ENCODE measurements at places on chromosomes 16 and 17.

GRCh38 chr17:49443862-49444261 is 29.2 kb upstream of the PHB1 start:
- no peak for DNase-seq

GRCh38 chr17:56184650-56185049 is 31.4 kb downstream of the ANKFN1 start:
- no peak for DNase-seq

DNA sequence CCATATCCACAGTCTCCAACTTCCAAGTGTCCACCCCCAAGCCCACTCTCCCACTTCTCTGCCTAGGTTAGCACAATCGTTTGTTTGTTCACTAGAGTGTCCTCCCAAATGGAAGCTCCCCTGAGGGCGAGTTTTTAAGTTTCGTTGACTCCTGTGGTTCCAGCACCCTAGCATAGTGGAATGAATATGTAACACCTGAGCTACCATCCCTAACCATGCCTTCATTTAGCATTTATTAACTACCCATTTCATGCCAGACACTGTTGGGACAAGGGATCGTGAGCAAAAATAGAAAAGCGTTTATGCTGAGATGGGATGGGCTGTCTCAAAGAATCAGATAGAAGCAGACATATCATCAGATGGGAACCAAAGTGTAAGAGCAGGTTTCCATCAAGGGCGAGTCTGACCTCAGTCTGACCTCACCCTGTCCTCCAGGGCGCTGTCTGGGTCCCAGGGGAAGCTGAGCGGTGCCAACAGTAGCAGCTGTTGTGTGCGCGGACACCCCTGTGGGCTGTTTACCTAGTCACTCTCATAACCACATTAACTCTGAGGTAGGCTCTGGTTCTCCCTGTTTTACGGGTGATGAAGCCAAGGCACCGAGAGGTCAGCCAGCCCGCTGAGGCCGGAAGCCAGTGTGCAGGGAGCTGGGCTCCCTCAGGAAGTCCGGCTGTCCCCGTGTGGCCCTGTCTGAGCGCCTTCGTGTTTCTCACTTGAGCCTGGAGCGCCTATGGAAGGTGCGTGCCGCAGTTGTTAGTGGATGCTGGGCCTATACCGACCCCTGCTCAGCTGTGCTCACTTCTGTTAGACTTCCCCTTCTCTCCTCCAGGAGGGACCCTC is 6.2 kb downstream of the CNP start:
- DNase-seq, result no peak

DNA sequence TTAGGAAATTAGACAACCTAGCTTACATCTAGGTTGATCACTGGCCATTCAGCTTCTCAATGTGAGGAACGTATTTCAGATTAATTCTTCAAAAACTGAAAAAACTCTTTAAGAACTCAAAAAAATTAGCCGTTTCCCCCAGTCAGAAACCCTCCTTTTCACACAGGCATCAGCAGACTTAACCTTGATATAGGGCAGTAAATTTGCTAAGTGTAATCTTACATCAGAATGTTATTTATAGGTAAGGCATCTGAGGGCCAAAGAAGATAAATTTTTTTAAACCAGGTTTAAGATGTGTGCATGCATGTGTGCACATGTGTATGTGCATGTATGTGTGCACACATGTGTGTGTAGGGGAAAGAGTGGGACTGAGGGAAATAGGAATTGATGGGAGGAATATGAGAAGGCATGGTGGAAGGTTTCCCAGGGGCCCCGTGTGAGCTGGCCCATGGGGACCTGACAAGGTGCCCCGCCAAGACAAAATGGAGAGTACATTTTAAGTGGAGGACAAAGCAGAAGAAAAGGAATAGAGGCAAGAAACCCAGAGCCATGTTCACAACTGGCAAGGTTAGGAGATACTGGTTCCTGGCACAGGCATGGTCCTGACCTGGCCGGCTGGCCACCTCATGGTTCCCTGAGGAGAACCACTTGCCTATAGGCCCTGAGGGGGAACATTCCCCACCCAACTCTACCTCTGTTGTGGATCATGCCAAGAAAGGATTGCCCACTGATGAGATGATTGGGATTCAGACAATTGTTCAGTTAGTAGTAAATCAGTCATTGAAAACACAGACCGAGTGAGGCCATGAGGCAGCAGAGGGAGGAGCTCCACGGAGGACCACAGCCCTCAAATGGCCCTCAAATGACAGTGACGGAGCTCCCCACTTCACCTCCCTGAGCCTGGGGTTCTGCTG is 33.0 kb downstream of the TEX2 start:
- DNase-seq, result no peak

GRCh38 chr16:10561425-10561824 is 19.0 kb downstream of the EMP2 start:
- no peak for DNase-seq

- no peak for DNase-seq
Measured at GRCh38 chr17:69170377-69170776, 28.7 kb upstream of the ABCA6 start.

DNA sequence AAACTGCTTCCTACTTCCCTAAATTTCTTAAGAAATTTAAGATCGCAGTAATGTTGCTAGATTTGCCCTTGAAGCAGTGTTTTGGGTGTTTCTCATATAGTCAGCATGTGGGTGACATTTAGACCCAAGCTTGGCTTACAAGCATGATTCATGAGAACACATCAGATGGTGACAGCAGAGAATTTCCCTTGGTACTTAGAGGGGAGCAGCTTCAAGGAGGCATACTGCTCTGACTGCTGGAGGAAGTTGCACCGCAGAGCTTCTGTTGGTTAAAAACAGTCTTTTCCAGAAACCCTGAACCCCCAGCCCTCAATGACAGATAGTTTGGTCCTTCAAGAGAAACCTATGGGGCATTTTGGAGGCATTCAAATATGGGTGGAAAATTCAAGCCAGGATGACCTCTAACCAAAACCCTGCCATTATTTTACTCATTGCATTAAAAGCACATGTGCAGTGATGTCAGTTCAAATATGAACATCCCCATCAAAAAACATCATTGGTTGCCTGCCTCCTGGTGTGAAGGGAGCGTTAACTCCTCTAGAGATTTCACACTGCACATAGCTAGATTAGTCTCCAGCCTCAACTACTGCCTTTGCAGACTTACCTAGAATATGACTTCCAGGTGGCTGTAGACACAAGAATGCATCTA is 201.5 kb upstream of the CACNG5 start:
- DNase-seq, result peak; percentile 79

- no peak for DNase-seq
Measured at GRCh38 chr16:3623642-3624041, 12.2 kb upstream of the SLX4 start.

DNA sequence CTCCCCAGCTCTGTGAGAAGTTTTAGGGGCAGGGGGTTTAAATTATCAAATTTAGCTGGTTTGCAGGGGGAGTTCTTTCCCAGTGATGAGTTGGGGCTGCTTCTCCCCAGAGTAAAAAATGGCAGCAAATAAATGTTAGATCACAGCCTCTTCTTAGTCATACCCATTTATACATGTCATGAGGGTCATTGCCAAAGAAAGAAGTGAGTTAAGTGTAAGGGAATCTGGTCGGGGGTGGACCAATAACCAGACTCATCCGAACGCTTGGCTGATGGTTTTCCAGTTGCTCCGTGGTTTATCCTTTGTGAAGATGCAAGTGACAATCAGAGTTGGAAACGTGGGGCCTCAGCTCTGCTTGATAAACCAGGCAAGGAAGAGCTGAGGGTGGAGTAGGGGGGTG is 87.1 kb downstream of the PLXDC1 start:
- DNase-seq, result no peak

DNA sequence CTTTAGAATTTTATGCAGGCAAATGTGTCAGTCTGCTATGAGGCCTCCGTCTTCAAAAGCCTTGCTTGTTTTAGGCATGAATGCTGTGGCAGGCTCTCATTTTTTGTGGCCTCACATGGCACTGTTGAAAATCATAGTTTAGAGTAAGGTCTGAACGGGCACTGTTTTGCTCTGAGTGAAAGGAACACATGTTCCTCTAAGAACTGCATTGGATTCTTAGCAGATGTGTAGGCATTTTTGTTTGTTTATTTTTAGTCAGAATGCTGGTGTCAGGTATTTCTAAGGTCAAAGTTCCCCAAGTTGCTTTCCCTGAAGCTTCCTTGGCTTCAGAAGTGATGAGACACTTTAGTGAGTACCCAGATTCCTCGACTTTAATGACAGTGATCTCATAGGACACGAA is 173.7 kb downstream of the HS3ST3B1 start:
- DNase-seq, result no peak

GRCh38 chr17:51371732-51372151 is 111.4 kb downstream of the UTP18 start:
- peak; percentile 5 for DNase-seq

DNA sequence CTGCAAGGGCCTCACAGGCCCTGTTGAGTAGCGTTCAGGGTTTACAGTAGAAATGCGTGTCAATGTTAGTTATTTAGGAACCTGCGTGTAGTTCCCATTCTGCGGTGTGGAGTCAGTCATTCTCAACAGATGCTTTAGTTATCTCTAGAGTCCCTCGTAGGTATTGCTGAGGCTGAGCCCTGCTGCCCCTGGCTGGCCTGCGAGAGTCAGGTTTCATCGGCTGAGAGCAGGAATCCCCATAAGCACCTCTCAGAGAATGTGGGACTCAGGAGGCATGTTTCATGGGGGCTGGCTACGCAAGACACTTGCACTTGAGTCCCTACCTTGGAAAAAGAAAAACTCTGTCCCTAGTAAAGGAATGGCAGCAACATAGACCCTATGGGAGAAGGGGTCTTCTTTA is 347.5 kb upstream of the ASIC2 start:
- DNase-seq, result no peak

DNA sequence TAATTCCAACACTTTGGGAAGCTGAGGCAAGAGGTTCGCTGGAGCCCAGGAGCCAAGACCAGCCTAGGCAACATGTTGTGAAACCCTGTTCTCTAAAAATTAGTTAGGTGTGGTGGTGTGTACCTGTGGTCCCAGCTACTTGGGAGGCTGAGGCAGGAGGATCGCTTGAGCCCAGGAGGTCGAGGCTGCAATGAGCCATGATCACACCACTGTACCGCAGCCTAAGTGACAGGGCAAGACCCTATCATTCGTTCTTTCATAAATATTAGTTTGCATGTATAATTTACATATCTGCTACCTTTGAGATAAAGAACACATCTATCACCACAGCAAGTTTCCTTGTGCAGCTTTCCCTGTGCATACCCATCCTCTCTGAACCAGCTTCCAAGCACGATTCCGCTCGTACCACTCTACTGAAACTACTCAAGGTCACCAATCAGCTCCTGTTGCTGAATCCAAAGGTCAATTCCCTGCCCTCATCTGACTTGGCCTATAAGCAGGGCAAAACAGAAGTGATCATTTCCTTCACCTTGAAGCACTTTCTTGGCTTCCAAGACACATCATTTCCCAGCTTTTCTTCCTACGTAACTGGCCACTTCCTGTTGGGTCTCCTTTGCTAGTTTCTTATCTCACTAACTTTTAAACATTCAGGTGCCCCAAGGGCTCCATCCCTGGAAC is 49.1 kb downstream of the GRB2 start:
- no peak for DNase-seq

DNA sequence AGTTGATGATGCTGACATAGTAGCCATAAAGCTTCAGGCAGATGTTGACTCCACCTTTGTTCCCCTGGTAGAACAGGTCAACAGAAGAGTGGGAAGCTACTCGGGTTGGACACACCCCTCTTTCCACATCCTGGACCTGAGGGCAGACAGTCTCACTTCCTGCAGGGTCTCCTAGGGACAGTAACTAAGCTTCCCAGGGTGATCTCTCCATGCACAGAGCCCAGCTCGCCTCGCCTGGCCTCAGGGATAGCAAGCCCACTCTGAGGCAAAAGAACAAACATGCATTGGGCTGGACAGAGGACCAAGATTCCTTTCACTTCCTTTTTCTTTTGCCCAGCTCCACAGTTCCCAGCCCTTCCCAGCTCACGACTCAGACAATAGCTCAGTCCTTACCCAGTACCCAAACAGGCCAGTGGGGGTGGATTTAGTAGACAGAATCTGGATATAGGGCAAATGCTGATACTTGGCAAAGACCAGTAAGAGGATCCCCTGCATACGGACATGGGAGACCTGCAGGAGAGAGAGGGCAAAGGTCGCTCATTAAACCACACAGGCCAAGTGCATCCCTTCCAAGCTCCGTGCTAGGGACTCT is 7.0 kb downstream of the INPP5K start:
- DNase-seq, result no peak

DNA sequence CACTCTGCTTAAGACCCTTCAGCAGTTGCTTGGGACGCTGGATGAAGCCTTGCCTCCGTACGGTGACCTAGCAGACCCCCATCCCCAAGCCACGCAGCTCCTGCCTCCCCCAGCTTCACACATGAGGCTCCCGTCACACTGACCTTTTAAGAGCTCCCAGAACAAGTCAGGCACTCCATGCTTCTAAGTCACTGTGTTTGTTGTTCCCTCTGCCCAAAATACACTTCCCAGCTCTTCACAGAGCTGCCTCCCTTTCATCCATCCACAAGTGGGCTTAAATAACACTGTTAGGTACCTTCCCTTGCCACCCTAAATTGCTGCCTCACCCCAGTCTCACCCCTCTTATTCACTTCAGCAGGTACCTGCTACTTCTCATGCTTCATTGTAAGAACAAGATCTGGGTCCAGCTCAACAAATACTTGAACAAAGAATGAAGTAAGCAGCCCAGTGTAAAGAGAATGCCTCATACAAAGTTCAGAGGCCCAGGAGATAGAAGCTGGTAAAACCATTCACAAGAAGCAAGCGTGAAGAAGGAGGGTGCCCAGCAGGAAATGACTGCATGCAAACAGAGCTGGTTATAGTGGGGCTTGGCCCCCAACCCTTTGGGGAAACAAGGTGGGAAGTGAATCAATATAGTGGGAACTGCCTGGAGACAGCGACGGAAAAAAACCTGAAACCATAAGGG is 5.8 kb downstream of the ZC3H7A start:
- DNase-seq, result no peak

DNA sequence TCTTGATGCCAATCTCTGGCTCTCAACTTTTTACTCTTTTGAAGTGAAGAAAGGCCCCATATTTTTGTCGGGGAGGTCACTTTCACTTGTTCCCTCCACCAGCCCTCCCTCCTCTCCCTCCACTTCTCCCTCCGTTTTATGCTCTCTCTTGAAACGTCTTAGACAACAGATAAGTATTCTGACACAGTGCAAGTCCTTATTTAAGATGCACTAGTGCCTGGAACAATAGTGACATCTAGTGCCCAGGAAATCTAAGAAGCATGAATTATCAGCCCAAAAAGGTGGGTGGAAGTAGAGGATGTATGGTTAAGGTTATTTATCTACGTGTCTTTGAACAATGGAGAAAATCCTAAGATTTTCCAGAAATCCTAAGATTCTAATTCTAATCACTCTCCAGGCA is 17.9 kb downstream of the PSME3IP1 start:
- no peak for DNase-seq

GRCh38 chr16:30874244-30874820 is 19.5 kb downstream of the BCL7C start:
- DNase-seq, result no peak

DNA sequence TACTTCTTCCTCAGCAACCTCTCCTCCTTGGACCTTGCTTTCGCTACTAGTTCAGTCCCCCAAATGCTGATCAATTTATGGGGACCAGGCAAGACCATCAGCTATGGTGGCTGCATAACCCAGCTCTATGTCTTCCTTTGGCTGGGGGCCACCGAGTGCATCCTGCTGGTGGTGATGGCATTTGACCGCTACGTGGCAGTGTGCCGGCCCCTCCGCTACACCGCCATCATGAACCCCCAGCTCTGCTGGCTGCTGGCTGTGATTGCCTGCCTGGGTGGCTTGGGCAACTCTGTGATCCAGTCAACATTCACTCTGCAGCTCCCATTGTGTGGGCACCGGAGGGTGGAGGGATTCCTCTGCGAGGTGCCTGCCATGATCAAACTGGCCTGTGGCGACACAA is 429 bp downstream of the OR2C1 start:
- no peak for DNase-seq

All from T-helper 2 cell treated with Interferon-gamma antibody and Interleukin-4, amounts not matched to agents 5 μg/mL and 100 μg/mL, for 36 hours (primary cell).